ENCODE measurements at places on chromosomes 1 and 21.

DNA sequence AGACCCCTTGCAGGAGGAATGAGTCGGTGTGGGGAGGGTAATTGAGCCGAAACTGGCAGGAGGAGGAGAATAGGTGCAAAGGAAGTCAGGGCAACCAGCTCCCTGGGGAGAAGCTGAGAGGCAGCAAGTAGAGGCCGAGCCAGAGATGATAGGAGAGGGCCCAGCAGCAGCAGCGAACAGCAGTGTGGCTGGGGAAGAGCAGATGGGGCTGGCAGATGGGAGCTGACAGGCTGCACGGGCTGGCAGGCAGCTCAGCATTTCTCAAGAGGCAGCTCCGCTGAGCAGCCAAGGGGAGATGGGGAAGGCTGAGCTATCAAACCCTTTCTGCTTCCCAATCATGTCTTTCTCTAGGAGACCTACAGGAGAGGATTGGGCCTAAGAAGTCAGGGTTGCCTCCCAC is 158.2 kb downstream of the TRIM33 start:
- no peak for DNase-seq

GRCh38 chr1:150144606-150145005 is 5.1 kb upstream of the PLEKHO1 start:
- DNase-seq: no peak

DNA sequence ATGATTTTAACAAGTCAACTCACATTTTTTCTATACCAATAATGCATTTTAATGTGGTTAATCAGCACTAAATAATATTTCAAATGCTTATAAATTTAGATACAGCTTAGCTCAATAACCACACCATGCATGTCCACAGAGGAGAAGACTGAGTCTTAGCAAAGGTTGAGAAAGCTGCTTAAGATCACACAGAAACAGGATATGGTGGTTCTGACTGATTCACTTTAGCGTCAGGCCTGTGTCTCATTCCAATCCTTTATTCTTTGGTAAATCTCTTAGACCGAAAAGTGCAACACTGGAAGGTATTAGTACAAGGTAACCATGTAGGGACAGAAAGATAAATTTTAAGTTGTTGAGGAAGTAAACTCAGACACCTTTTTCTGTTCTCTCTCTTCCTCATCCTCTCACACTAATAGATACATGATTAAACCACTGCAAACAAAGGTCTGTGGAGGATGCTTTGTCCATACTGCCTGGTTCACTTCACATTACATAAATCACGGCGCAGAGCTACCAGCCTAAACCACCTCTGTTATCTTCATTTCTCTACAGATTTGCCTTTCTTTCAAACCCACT is 139.0 kb downstream of the DPYD start:
- DNase-seq: no peak

DNA sequence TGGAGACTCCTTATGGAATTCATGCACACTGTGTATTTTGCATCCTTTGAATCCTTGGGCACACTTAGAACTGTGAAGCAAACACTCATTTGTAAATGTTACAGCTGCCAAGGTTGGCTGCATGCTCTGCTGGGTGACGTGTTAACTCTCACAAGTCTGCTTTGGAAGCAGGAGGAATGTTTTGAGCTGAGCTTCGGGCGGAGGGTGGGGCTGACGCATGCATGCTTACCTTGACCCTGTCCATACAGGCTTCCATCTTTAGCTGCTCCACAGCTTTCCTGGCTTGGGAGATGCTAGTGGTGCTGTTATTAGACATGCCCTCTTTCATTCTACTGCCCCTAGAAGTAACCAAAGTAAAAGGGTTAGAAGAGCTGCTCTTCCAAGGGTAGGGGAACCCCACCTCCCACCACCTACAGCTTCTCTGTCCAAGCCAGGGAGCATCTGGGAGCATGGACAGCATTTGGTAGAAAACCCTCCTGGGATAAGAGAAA is 66.0 kb downstream of the GNG4 start:
- no peak for DNase-seq

- DNase-seq: no peak
These were observed 21.3 kb downstream of the CCDC30 start for GRCh38 chr1:42484382-42484781.

All from stimulated activated CD4-positive, alpha-beta T cell treated with anti-CD3 and anti-CD28 coated beads, Interleukin-15, amount 100 ng/mL, for 48 hours (primary cell).